Motor neuron (in vitro differentiated cells): ENCODE measurements at places on chromosomes 2 and 18. TPM values are rescaled to one million over a fixed set of nuclear protein-coding genes. Genes with fewer than 3 reads are reported as not detected.

The LIMS4 gene
- total RNA-seq = 2.4 and 3.2 TPM in 2 replicates

DNA sequence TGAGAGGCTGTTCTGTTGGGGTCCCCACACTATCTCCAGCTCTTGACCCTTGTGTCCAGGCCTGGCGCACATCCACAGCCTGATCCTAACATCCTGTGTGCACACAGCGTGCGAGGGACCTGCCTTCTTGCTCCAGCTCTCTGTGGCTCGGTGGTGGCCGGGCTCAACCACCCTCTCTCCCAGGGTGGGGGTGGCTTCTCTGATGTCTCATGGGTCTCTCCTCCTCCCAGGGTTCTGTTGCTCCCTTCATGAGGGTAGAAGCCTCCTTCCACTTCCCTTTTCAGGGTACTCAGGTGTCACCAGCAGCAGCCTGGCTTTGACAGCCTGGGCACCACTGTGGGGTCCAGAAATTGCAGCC lies 196.9 kb upstream of the RAB6C start:
- no peak for ATAC-seq

DNA sequence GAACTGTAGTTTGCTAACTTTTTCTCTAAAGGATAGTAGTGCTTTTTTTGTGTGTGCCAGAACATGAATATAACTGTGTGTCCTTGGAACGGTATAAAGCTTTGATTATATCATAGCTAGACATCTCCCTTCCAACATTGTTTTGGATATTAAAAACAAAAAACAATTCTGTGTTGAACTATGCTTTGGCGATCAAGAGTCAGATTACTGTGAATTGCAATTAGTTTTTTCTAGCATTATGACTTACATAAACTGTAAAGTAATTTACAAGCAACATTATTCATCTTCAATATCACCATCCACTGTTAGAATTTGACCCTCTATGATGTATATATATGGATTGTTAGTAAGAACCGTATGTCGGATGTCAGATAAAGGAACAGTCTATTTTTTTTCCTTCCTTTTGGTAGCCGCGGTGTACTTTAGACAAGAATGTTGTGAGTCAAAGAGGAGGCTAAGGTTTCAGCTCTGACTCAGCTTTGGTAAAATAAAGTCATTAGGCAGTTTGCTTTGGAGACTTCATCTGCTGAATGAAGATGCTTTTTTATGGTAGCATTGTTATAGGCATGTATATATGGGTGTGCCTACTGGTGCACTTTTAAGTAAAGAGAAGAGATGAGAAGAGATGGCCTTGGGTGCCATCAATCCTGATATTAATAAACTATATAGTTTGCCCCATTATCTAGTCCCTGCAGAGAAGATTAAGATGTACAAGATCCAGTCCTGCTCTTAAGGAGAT lies 76.4 kb downstream of the LTBP1 start:
- ATAC-seq = peak; percentile 76

The NPAS2 gene
- total RNA-seq = 7.6 and 9.7 TPM in 2 replicates

DNA sequence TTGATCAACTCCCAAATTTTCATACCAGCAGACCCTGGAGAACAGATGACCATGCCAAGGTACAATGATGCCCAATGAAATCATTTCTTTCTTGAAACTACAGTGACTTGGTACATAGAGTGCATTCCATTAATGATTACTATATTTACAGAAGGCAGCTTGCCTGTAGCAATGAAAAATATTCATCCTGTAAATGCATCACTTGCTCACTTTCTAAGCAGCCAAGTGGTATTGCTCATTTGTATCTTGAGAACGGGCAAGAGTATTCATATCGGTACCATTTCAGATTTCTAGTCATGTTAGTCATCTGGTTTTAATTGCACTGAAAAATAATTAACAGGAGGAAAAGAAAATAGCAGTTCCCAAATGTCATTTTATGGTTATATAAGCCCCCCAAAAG lies 59.6 kb downstream of the VIL1 start:
- no peak for ATAC-seq

DNA sequence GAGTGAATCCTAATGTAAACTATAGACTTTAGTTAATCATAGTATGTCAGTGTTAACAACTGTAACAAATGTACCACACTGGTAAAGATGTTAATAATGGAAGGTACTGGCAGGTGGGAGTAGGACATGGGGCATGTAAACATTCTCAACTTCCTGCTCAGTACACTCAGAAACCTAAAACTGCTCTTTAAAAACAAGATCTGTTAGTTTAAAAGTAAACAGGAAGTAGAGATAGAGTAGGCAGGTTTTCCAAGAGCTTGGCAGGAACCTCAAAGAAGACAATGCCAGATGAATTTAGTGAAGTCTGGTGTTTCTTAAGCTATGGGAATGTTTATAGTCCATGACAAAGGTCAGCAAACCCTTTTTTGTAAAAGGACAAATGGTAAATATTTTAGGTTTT lies 46.6 kb downstream of the CCDC138 start:
- ATAC-seq = no peak

DNA sequence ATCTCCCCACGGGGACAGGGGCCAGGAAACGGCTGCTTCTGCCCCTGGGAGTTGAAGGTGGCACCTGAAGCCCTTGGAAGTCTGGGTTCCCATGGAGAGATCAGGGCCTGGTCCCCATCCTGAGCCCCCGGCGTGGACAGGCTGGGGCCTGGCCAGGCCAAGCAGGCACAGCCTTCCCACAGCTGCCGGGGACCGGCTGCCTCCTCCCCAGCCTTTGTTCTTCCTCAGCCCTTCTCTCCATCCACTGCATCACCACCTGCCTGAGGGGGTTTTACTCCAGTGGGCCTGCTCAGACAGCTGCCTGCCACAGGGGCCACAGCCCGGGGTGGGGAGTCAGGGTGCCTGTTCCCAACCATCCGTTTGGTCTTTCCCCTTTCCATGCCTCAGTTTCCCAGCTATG lies 187.7 kb downstream of the INHBB start:
- ATAC-seq = no peak

GRCh38 chr2:191747170-191747530 lies 69.2 kb downstream of the NABP1 start:
- no peak for ATAC-seq

GRCh38 chr2:228023619-228024018 lies 152.2 kb downstream of the DAW1 start:
- ATAC-seq = no peak

The TCF23 gene
- 0.09 and 0.16 TPM in 2 replicates for total RNA-seq

The STAT1 gene
- 17.3 and 17.7 TPM in 2 replicates for total RNA-seq

The DPP10 gene
- total RNA-seq = 7.7 and 9.7 TPM in 2 replicates

DNA sequence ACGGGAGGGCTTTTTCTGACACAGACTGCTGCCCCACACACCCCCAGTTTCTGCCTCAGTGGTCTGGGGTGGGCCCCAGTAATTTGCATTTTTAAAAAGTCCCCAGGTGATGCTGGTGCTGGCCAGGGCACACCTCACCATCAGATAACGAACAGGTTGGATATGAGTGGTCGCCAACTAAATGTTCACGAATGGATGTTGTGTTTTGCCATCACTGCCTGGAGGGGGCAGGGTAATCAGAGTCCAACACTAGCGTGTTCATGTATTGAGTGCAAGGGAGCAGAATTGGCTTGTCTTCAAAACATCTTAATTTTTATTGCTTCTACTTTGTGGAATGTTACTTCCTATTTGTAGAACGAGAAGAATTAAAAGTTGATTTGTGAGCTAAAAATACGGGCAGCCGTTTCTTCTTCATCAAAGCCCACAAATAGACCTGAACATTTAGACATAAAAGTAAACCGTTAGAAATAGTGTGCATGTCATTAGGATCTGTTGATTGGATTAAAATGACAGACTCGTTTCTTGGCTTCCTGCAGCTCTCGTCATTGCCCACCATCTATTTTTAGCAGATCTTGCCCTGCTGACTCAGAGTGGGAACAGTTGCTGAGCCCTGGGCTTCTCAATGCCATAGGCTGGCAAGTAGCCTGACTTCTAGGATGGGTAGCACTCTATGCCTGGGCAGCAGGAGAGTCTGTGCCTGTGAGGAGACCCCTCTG lies 45.2 kb downstream of the NCK2 start:
- ATAC-seq = peak; percentile 95

DNA sequence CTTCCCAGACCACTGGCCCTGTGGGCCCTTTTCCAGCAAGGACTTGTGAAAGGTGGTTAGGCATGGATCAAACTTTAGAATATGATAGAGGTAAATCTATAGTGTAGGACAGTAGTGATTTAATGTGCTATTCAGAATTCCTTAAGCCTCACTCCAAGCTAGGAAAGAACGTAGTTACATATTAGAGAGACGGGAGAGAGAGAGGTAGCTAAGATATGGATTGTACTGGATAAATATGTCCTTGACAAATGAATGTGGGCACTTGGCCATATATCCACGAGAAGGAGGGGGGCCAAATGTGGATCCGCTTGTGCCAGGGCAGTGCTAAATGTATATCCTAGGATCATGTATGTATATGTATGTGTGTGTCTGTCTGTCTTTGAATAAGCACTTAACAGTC lies 6.5 kb downstream of the KCNJ3 start:
- ATAC-seq = no peak

The KCNS3 gene
- total RNA-seq = 0.74 and 1.1 TPM in 2 replicates

- ATAC-seq = no peak
Measured at GRCh38 chr18:42883169-42883568, 232.3 kb downstream of the RIT2 start.

DNA sequence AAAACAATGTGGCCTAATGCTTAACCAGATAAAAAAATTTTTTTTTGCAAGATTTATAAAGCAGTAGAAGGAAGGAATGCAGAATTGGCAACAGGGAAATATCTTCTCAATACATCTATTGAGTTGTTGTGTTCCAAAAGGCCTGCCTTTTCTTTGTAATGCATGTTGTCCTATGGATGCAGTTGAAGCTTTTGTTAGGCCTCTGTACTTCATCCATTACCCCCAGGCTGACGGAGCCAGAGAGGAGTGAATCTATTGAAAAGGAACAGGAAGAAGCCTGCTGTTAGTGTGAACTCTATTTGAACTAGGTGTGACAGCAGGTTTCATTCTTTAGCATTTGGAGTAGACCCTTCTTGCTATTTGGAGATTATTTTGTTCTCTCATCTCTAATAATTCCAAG lies 56.5 kb downstream of the MTX2 start:
- peak; percentile 90 for ATAC-seq

The GKN2 gene
- not detected in 2 replicates for total RNA-seq

The FOXI3 gene
- 0.15 and 0.19 TPM in 2 replicates for total RNA-seq

The REG1B gene
- not detected in 2 replicates for total RNA-seq

DNA sequence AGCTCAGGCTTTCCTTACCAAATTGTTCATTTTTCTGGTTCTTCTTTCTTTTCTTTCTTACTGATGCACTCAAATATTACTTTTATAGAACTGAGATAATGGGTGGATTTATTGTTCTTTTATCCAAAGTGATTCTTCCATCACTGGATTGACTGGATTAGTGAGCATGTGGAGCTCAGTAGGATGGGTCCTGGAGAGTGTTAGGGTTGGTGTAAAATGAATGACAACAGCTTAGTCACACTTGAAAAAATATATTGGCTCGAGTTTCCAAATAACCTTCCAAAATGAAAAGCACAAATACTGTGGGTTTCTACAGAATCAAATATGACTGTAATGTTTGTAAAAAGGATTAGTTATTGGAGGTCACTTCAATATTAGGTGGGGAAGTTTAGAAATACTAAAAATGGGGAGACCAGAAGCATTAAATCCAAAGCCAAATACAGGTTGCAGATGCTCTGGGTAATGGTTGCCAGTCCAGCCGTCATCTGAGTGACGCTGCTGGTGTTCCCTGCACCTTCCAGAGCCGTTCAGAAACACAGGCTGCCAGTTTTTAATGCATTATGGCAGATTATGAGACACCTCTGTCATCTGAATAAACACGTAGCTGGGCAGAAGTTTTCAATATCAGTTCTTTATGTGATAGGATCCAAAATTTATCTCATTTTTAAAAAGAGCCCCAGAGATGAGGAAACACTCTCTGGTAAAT lies 294.8 kb upstream of the NRP2 start:
- ATAC-seq = no peak

GRCh38 chr2:58896638-58897037 lies 655.5 kb upstream of the FANCL start:
- ATAC-seq = no peak

DNA sequence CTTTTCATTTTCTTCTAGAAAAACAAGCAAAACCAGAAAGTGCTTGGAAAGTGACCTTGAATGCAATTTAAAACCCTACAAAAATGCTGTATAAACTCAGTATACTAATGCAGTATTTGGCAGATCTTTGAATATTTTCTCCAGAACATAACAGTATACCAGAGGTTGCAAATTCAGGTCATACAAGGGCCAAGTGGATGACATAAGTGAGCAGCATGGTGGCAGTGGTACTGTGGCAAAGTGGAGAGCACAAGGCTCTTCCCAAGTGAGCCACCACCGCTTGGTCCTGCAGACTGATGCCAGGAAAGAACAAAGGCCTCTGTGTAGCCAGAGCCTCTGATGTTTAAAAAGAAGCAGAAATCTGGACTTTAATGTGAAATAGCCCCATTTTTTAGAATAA lies 33.1 kb downstream of the METTL4 start:
- no peak for ATAC-seq

- ATAC-seq = no peak
Measured at GRCh38 chr18:10437837-10438236, 16.6 kb upstream of the APCDD1 start.

The CPLX4 gene
- total RNA-seq = 0.27 TPM in 1 of 2 replicates, not detected in the other

DNA sequence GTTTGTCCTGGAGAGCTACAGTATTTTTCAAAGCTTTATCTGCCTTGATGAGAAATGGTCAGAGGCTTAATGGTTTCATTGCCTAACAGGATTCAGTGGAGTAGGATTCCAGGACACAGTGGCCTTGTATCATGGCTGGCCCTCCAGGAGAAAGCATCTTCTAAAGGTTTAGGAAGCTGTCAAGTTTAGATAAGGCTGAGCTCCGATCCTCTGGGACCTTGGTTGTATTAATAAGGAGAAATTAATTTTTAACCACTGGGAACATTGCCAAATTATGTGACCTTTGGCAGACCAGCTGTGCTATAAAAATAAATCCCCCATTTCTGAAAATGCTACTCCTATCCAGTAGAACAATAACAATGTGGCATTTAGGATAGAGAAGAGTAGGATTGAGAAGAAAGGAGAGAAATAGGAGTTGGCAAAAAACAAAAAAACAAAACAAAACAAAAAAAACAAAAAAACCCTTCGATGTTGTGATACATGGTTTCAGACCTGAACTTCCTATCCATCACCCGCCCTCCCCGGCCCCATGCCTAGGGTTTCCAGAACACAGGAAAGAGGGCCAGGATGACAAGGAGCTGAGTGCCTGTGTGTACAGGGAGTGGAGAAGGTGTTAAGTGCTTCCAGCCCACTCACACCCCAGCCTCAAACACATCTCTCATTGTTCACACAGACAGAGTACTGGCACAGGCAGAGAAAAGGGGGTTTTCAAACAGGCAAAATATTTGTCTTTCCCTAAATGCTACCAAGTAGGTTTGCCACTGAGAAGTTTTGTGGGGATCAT lies 6.3 kb downstream of the NRP2 start:
- no peak for ATAC-seq

The PDE1A gene
- total RNA-seq = 7.4 and 8.4 TPM in 2 replicates

The SIX3 gene
- total RNA-seq = 0.25 and 0.32 TPM in 2 replicates

The CYP27C1 gene
- 0.24 and 0.60 TPM in 2 replicates for total RNA-seq

- ATAC-seq = no peak
Measured at GRCh38 chr2:105327690-105328089, 1.8 kb downstream of the TGFBRAP1 start.
